ENCODE measurements at places on chromosomes 5 and 9. TPM values are rescaled to one million over a fixed set of nuclear protein-coding genes. Genes with fewer than 3 reads are reported as not detected.

- H3K27ac ChIP-seq: no peak overlapping the region
- H3K36me3 ChIP-seq: no peaks in the 10 kb centered on the region
- DNase-seq: no peak
- no peaks in the 10 kb centered on the region for H3K27me3 ChIP-seq
These were observed 241.6 kb downstream of the KIAA0825 start for GRCh38 chr5:94376672-94377345.

- peak; percentile 37 for DNase-seq
- no peak overlapping the region for H3K4me3 ChIP-seq
- no peaks in the 10 kb centered on the region for H3K27me3 ChIP-seq
- no peaks in the 10 kb centered on the region for H3K36me3 ChIP-seq
- no peak overlapping the region for H3K27ac ChIP-seq
These were observed 24.0 kb upstream of the TNFSF15 start for GRCh38 chr9:114829574-114830440.

GRCh38 chr9:127188396-127188795, 66.0 kb upstream of the ANGPTL2 start:
- H3K4me1 ChIP-seq: peaks cover 56% of the 10 kb centered on the region
- no peaks in the 10 kb centered on the region for H3K36me3 ChIP-seq
- no peak overlapping the region for H3K4me3 ChIP-seq
- H3K27me3 ChIP-seq: no peaks in the 10 kb centered on the region

GRCh38 chr5:79189439-79190234, 46.3 kb upstream of the JMY start:
- no peaks in the 10 kb centered on the region for H3K36me3 ChIP-seq
- H3K27me3 ChIP-seq: no peaks in the 10 kb centered on the region
- H3K4me3 ChIP-seq: no peak overlapping the region
- peaks cover 39% of the 10 kb centered on the region for H3K4me1 ChIP-seq

Gene F2RL2
- total RNA-seq: 7.1 TPM

- H3K27ac ChIP-seq: no peak overlapping the region
- H3K27me3 ChIP-seq: no peaks in the 10 kb centered on the region
These were observed 95.0 kb downstream of the MAN2A1 start for GRCh38 chr5:109784687-109785086.

Gene SCGB3A2
- total RNA-seq: not detected

DNA sequence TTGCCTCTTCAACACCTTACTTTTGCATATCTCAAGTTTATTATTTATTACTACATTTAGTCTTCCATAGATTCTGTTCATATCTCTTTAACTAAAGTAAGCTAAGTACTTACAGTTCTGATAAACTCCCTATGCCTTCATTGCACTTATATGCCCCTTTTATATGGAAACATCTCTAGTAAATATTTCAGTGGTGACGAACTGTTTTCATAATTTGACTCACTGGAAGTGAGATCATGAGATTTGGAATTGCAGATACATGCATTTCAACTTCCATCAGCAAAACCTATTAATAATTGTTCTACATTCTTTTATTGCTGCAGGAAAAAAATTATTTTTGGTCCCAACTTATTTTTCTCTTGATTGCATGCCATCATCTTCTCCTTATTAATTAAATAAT, 263.5 kb downstream of the CD180 start:
- H3K27ac ChIP-seq: no peak overlapping the region
- H3K36me3 ChIP-seq: no peaks in the 10 kb centered on the region
- H3K4me1 ChIP-seq: no peaks in the 10 kb centered on the region
- no peak overlapping the region for H3K4me3 ChIP-seq

DNA sequence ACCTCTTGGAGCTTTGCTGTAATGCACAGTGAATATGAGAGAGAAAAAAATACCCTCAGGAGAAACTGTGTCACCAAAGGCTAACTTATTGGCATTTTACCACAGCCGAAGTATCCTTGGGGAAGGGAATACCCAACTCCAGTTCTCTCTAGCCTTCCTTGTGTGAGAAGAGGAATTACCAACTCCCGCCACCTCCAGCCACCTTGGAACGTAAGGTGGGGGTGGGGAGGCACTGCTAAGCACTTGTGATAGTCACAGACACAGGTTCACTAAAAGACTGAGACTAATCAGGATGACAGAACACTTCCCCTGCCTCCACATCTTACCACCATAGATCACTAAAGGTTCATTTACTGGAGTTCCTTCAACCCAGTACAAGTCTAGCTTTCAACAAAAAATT, 102.0 kb upstream of the ADAMTS19 start:
- H3K27ac ChIP-seq: no peak overlapping the region
- H3K4me1 ChIP-seq: no peaks in the 10 kb centered on the region
- H3K27me3 ChIP-seq: no peaks in the 10 kb centered on the region
- no peak for DNase-seq
- no peak overlapping the region for H3K4me3 ChIP-seq

DNA sequence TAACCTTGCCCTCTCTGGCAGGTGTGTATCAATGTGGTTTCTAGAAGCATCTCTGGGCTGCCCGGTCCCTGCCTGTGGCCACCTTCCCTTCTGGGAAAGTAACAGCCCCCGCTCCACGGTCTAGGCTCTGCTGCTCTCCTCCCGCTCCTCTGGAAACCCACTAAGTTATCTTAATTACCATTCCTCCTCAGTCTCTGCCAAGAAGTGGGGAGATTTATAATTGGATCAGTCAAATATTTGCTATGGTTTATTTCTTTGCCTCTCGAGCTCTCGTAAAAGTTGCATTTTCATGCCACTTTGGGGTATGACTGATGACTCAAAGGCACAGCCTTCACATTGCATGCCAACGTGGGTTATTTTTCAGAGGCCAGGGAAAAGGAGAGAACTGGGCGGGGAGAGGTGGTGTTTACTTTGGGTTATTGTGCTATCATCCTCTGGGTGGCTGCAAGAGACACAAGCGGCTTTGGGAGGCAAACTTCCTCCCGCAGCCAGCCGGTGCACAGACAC, 205.3 kb upstream of the WWC1 start:
- no peaks in the 10 kb centered on the region for H3K27me3 ChIP-seq
- no peak for DNase-seq
- H3K36me3 ChIP-seq: no peaks in the 10 kb centered on the region
- peaks cover 21% of the 10 kb centered on the region for H3K4me1 ChIP-seq
- no peak overlapping the region for H3K27ac ChIP-seq

Gene IL13
- total RNA-seq: not detected

Gene PRUNE2
- 709 TPM for total RNA-seq

- H3K4me3 ChIP-seq: no peak overlapping the region
- H3K27ac ChIP-seq: no peak overlapping the region
- no peaks in the 10 kb centered on the region for H3K4me1 ChIP-seq
- DNase-seq: no peak
These were observed 339.7 kb downstream of the TMEM232 start for GRCh38 chr5:110386782-110387181.

- H3K4me1 ChIP-seq: no peaks in the 10 kb centered on the region
- no peak overlapping the region for H3K4me3 ChIP-seq
- H3K36me3 ChIP-seq: no peaks in the 10 kb centered on the region
- no peak for DNase-seq
- H3K27me3 ChIP-seq: no peaks in the 10 kb centered on the region
- H3K27ac ChIP-seq: no peak overlapping the region
These were observed 31.1 kb upstream of the PPP3R2 start for GRCh38 chr9:101625876-101626275.

Gene CDKN2B-AS1
- total RNA-seq: 1.3 TPM

- no peaks in the 10 kb centered on the region for H3K27me3 ChIP-seq
- no peak overlapping the region for H3K4me3 ChIP-seq
- H3K4me1 ChIP-seq: peaks cover 8% of the 10 kb centered on the region
- no peaks in the 10 kb centered on the region for H3K36me3 ChIP-seq
- H3K27ac ChIP-seq: no peak overlapping the region
These were observed 1.5 kb upstream of the SIT1 start for GRCh38 chr9:35651956-35652828.

- H3K27me3 ChIP-seq: no peaks in the 10 kb centered on the region
- peaks cover 22% of the 10 kb centered on the region for H3K36me3 ChIP-seq
- no peak overlapping the region for H3K4me3 ChIP-seq
- no peak for DNase-seq
- peak overlapping the region; percentile 81 for H3K27ac ChIP-seq
These were observed 1.1 kb upstream of the GRPEL2 start for GRCh38 chr5:149344151-149344550.

- no peak overlapping the region for H3K27ac ChIP-seq
- no peaks in the 10 kb centered on the region for H3K4me1 ChIP-seq
- H3K4me3 ChIP-seq: no peak overlapping the region
- H3K36me3 ChIP-seq: no peaks in the 10 kb centered on the region
- no peak for DNase-seq
- no peaks in the 10 kb centered on the region for H3K27me3 ChIP-seq
These were observed 99.3 kb upstream of the NIPBL start for GRCh38 chr5:36777105-36777757.

GRCh38 chr5:38847559-38848347, 1.9 kb downstream of the OSMR start:
- H3K36me3 ChIP-seq: no peaks in the 10 kb centered on the region
- DNase-seq: no peak
- H3K4me1 ChIP-seq: peaks cover 4% of the 10 kb centered on the region
- H3K27me3 ChIP-seq: no peaks in the 10 kb centered on the region

DNA sequence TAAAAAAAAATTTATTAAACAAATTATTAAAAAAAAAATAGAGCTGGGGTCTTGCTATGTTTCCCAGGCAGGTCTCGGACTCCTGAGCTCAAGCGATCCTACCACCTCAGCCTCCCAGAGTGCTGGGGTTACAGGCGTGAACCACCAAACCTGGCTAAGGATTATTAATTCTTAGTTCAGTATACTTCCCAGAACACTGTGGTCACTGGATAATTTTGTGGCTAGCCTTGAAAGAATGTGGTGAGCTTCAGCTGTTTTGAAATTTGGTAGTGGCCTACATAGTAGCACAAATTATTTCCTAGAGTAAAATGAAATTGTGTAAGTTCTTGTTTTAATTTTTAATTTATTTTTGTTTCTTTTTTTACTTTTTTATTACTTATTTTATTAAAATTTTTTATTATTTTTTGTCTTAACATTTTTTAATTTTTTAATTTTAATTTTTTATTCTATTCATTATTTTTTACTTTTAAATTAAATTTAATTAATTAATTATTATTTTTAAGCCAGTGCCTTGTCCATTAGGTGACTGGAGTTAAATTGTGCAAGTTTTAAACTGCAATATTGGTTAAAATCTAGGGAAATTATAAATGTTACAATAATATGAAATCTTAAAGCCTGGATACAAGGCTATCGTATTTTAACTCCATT, 23.0 kb downstream of the ARRDC3 start:
- H3K4me1 ChIP-seq: peaks cover 9% of the 10 kb centered on the region
- no peaks in the 10 kb centered on the region for H3K36me3 ChIP-seq
- H3K4me3 ChIP-seq: no peak overlapping the region
- peak; percentile 31 for DNase-seq
- no peaks in the 10 kb centered on the region for H3K27me3 ChIP-seq
- H3K27ac ChIP-seq: no peak overlapping the region

- H3K36me3 ChIP-seq: no peaks in the 10 kb centered on the region
- peaks cover 35% of the 10 kb centered on the region for H3K4me1 ChIP-seq
- no peaks in the 10 kb centered on the region for H3K27me3 ChIP-seq
- peak overlapping the region; percentile 66 for H3K27ac ChIP-seq
- no peak overlapping the region for H3K4me3 ChIP-seq
These were observed 212.5 kb downstream of the GAS1 start for GRCh38 chr9:86734771-86735170.

- H3K4me3 ChIP-seq: no peak overlapping the region
- no peaks in the 10 kb centered on the region for H3K4me1 ChIP-seq
- H3K27me3 ChIP-seq: no peaks in the 10 kb centered on the region
- no peak overlapping the region for H3K27ac ChIP-seq
- peak; percentile 68 for DNase-seq
- H3K36me3 ChIP-seq: no peaks in the 10 kb centered on the region
These were observed 202.3 kb upstream of the IRX1 start for GRCh38 chr5:3393122-3393919.

- H3K36me3 ChIP-seq: no peaks in the 10 kb centered on the region
- H3K4me3 ChIP-seq: no peak overlapping the region
- H3K4me1 ChIP-seq: peaks cover 16% of the 10 kb centered on the region
These were observed 31.7 kb upstream of the MINAR2 start for GRCh38 chr5:129716235-129716634.
